ENCODE measurements at places on chromosomes 1 and 21. TPM values are rescaled to one million over a fixed set of nuclear protein-coding genes. Genes with fewer than 3 reads are reported as not detected.

GRCh38 chr1:235749755-235750300 is 100.2 kb upstream of the GNG4 start:
- no peak for DNase-seq

- DNase-seq: no peak
These were observed 8.0 kb downstream of the DDI2 start for GRCh38 chr1:15625056-15625917.

DNA sequence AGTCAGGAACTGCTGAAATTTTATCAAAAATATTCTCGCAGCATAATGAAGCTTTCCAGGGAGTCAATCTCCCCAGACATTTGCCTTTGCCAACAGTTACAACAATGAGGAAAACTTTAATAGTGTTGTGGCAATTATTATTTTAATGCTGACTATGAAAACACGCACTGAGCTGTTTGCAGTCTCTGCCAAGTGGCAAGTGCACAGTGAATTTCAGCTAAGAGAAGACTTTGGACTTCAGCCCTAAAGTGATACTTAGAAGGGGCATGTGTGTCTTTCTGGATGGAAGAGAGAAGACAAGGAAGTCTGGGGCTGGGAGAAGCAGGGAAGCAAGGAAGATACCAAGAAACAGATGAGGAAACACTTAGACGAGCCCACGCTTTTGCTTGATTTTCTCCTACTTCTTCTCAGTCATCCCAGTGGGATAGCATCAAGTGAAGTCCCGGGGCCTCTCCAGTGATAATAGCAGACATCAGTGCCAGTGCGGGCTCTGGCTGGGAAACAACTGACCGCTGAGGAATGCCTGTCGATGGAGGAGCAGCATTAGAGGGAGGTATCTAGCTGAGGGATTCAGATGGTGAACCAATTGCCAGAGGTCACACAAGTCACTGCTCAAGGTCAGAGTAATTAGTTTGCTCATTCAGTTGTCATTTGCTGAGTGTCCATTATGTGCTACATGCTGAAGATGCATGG is 196.3 kb downstream of the TTLL7 start:
- DNase-seq: no peak

- no peak for DNase-seq
These were observed 870 bp downstream of the STRIP1 start for GRCh38 chr1:110035236-110035752.

The PLA2G5 gene
- polyA plus RNA-seq: not detected

- DNase-seq: no peak
These were observed 139.1 kb downstream of the DUSP10 start for GRCh38 chr1:221602830-221603229.

GRCh38 chr1:109892561-109893368 is 17.9 kb upstream of the CSF1 start:
- DNase-seq: no peak

DNA sequence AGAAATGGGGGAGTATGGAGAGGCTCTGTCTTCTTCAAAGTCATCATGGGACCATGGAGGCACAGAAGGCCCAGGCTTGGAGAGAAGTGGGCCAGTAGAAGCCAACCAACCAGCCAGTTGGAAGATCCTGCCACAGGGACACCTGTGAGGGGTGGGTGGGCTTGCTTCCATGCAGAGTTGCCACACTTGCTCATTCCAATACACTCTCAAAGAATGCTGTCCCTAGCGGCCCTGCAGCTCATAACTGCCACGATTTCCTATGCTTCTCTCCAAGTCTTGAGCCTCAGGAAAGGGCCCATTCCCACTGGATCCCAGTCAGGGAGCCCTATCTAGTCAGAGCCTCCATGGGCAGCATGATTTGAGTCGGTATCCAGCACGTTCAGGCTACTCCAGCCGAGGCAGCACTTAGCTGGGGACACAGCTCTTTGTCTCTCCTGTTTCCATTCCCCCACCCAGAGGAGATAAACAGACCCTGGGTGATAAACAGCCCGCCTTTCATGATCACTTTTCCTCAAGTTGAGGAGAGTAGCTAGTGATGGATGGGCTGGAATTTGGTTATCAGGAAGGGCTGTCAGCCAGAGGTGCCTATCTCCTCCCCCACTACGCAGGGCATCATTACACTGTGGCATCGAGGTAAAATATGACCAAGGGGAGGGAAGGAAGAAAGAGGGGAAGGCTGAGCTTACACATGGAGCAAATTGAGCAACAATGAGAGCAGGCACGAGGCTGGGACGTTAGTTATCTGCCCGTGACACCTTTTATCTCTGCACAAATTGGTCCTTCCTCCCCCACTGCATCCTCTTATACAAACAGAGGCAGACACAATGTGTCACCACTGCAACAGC is 64.6 kb downstream of the ERI3 start:
- DNase-seq: no peak

- no peak for DNase-seq
These were observed 466.1 kb downstream of the KCNT2 start for GRCh38 chr1:196142111-196142640.

The KPRP gene
- polyA plus RNA-seq: not detected

DNA sequence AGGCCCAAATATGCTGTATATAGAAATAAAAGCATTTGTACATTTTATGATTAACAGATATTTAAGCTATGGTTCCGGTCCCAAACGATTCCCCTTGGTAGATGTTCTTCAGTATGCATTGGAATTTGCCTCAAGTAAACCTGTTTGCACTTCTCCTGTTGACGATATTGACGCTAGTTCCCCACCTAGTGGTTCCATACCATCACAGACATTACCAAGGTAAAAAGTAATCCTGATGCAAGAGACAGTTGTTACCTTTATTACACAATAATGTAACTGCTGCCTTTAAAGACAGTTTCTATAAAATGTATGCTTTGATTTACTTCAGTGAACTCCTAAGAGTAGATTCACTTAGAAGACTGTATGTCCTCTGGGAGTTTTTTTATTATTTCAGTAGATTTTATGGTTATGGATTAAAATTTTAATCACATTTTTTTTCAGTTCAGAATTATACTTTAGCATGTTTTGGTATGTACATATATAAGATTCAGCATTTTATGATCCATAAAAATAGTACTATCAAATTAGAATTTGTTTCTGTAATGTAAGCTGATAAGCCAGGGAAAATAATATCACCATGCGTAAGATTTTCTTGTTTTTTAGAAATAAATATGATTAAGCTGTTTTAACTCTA is 96.5 kb downstream of the USP25 start:
- DNase-seq: no peak

GRCh38 chr1:205285381-205286101 is 36.0 kb downstream of the NUAK2 start:
- no peak for DNase-seq

Data from right renal cortex interstitium (tissue), 3 donors.